ENCODE measurements at places on chromosomes 3 and 15.

GRCh38 chr3:130825762-130826299, 68.1 kb upstream of the ATP2C1 start:
- no peak for DNase-seq

DNA sequence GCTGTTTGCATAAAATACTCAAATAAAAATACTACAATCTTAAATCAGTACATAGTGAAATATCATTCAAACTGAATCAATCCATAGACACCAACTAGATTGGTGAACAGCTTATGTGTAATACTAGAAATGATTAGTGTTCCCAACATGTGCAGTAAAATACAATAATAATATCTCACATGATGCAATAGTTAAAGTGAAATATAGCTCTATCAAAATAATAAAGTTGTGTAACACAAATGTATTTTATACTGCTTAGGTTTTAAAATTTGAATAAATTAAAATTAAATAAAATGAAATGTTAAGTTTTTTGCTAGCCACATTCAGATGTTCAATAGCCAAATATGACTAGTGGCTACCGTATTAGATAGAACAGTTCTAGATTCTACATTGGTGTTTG, 714.1 kb downstream of the ZNF385D start:
- DNase-seq, result no peak

DNA sequence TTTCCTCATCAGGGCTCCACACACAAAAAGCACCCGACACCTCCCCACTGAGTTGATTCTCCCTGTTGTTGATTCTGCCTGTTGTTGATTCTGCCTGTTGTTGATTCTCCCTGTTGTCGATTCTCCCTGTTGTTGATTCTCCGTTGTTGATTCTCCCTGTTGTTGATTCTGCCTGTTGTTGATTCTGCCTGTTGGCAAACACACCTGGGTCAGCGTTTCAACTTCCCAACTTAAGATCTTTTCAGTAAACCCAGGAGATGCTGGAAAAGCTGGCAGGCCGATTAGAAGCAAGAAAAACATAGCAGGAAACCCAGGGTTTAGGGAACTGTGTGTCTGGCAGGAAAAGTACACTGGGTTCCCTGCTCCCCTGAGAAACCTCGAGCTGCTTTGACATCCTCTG, 47.9 kb downstream of the TNK2 start:
- DNase-seq, result no peak

DNA sequence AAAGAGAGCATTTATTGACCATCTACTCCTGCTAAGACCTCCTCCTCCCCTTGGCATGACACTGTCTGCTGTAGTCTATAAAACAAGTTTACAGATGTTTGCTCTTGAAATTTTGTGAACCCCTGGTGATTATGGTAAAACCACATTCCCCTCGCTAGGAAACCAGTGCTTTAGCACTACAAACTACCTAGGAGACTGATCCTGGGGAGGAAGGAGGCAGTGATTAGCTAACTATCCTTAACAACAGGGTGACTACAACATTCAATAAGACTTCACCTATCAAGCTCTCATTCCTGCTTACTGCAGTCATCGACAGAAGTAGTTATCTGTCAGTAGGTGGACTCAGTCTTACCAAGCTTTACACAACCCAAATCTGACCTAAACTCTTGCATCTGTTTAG, 371.3 kb downstream of the TUSC7 start:
- DNase-seq, result no peak

- no peak for DNase-seq
Measured at GRCh38 chr15:48046813-48047438, 73.9 kb upstream of the SLC24A5 start.
